ENCODE measurements at places on chromosomes 16 and 17.

- no peak for DNase-seq
Observed at GRCh38 chr16:60001523-60001922, 1267.4 kb upstream of the GOT2 start.

DNA sequence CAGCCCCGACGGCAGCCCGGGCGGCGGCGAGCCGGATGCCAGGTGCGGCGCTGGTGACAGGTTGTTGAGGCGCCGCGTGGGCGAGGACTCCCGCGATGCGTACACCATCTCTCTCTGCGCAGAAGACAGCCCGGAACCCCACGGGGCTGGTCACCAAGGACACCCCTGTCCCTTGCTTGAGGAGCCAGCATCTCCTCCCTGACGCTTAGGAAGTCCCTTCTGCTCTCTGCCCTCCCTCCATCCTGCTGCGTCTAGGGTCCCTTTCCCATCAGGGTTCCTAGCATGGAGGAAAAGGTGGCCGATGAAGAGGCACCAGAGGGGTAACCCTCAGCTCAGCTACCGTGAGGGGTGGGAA is 43.6 kb downstream of the SRCIN1 start:
- no peak for DNase-seq

DNA sequence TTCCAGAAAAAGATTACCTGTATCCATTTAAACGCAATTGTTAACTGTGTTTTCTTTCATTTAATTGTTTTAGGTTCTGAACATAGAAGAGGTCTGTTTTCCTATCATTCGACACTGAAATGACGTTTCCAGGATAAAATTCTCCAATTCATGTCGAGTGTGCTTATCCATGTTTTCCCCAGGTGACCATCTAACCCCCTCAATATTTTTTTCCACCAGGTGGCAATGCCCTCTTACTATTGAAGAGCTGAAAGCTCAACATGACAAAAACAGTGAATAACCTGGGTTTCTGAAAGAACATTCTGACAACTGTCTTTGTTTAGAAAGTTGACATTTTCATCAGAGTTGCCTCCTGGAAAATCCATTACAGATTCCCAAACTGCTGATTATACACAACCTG is 948.7 kb downstream of the KCNJ2 start:
- no peak for DNase-seq

GRCh38 chr16:31460582-31461002 is 1.3 kb downstream of the ARMC5 start:
- no peak for DNase-seq

DNA sequence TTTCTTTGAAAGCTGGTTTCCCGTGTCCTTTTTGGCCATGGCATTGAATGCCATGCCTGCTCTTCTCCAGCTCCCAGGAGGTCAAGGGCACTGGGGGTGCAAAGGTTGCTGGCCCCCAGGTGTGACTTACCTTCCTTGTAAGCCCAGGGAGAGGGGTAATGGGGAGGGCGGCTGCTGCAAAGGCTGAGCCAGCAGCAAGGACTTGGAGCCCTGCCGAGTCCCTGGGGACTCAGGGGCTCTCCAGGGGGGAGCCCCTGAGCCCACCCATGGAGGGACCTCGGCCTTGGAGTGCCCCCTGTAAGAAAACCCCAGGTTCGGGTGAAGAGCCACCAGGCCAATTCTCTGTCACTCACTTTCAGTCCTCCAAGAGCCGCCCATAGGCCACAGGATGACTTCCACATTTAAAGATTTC is 5.9 kb upstream of the CCL22 start:
- DNase-seq, result no peak

- no peak for DNase-seq
Observed at GRCh38 chr16:10610499-10611184, 30.2 kb upstream of the EMP2 start.

DNA sequence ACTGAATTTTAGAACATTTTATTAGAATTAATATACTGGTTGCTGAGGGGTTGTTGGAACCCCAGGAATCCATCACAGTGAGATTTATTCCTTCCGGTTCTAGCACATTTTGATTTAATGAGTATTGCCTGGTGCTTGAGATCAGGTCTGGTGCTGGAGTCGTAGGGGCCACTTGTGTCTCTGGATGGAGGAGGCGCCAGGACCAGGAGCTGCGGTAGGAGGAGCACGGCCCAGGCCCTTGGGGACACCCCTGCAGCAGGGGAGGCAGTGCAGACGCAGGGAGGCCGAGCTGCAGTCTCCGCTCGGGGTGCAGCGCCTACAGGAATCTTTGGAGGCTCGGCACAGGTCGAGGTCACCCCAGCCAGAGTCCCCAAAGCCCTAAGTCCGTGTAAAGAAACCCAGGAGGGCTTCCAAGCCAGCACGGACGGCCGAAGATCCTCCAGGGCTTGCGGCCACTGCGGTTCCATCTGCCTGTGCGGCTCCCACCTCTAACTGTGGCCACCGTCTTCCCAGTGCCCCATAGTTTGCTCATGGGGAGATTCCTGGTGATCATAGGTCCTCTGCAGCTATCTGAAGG is 66.2 kb upstream of the CREBBP start:
- DNase-seq, result no peak

- DNase-seq, result no peak
Observed at GRCh38 chr17:49656247-49656646, 21.6 kb downstream of the SPOP start.

GRCh38 chr16:68236137-68236825 is 354 bp upstream of the ESRP2 start:
- DNase-seq, result no peak

GRCh38 chr17:50256826-50257618 is 17.2 kb upstream of the TMEM92 start:
- DNase-seq, result no peak

DNA sequence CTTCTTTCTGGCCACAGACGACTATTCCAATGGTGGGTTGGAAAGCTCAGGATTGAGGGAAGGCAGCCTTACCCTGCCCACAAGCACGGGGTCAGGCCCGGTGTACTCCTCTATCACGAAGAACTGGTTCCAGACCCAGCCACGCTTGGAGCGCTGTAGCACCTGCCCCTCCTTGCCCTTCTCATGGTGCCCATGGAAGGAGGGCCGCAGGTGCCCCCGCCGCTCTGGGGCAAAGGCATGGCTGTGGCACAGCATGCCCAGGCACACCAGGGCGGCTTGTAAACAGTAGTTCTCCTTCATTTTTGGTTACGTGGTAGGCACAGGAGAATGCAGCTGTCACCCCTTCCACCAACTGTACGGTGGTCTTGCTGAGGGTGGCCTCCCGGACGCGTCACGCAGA is 117.3 kb downstream of the CDH11 start:
- DNase-seq, result no peak

DNA sequence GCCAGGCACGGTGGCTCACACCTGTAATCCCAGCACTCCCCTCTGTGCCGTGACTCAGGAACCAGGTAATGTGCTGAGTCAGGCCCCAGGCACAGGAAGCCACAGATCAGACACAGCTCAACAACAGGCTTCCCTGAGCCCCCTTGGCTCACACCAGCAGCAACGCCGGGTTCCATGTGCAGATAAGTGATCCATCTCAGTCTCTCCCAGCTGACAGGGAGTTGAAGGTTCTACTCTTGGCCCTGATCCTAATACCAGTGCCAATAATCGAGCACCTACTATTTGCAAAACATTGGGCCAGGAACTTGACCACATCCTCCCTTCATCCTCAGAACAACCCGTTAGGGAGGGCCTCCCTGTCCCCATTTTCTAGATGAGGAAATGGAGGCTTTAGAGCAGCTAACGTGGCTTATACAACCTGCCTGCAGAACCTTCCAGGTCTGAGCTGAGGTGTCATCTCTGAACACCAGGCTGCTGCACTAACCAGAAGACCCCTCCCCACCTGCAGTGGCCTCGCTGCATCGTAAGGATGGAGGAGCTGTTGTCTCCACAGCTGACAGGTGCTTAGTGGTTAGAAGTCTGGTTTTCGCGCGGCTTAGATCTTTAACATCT is 64.8 kb upstream of the AMZ2 start:
- DNase-seq, result no peak

- DNase-seq, result no peak
Observed at GRCh38 chr16:48182979-48183537, 27.3 kb upstream of the ABCC12 start.

DNA sequence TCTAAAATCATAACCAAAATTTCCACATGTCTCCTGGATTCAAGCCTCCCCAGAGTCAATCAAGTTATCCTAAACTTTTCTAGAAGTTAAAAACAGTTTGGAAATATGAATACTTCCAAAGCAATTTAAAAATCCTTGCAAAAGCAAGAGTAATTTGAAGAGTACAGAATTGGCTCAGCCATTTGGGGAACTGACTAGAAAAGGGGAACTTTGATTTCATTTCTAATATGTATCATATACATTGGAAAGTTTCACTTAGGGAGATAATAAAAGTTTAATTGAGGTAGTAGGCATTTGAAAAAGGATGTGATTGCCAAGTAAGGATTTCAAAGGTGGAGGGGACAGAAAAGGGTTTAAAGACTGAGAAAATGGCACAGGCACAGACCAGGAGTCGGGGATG is 9.0 kb upstream of the SLFN12L start:
- no peak for DNase-seq

DNA sequence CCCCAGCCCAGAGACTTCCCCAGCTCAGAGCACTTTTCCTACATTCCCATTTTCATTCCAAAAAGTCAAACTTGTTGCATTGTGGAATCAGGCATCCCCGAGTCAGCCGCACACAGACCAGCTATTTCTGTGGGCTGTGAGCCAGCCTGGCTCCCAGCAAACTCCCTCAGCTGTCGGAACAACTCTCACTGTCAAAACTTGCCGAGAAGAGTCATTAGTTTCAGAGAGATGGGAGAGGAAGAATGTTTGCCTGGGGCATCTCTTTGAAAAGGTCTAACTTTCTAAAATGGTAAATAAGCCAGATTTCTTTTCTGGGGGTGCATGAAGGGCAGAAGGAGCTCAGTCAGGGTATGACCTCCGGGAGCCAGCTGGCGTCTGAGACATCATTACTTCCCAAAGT is 280.0 kb downstream of the TMEM114 start:
- no peak for DNase-seq

GRCh38 chr16:77297996-77298395 is 98.8 kb downstream of the SYCE1L start:
- no peak for DNase-seq

DNA sequence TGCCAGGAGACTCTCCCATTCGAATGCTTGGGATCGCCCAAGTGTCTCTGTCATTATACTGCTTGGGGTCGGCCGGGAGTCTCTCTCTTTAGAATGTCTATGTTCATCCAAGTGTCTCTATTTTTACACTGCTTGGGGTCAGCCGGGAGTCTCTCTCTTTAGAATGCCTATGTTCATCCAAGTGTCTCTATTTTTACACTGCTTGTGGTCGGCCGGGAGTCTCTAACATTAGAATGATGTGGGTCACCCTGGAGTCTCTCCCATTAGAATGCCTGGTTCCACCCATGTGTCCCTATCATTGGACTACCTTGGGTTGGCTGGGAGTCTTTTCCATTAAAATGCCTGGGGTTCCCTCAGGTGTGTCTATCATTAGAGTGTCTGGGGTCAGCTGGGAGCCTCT is 2230.4 kb downstream of the TP53TG3F start:
- peak; percentile 6 for DNase-seq

DNA sequence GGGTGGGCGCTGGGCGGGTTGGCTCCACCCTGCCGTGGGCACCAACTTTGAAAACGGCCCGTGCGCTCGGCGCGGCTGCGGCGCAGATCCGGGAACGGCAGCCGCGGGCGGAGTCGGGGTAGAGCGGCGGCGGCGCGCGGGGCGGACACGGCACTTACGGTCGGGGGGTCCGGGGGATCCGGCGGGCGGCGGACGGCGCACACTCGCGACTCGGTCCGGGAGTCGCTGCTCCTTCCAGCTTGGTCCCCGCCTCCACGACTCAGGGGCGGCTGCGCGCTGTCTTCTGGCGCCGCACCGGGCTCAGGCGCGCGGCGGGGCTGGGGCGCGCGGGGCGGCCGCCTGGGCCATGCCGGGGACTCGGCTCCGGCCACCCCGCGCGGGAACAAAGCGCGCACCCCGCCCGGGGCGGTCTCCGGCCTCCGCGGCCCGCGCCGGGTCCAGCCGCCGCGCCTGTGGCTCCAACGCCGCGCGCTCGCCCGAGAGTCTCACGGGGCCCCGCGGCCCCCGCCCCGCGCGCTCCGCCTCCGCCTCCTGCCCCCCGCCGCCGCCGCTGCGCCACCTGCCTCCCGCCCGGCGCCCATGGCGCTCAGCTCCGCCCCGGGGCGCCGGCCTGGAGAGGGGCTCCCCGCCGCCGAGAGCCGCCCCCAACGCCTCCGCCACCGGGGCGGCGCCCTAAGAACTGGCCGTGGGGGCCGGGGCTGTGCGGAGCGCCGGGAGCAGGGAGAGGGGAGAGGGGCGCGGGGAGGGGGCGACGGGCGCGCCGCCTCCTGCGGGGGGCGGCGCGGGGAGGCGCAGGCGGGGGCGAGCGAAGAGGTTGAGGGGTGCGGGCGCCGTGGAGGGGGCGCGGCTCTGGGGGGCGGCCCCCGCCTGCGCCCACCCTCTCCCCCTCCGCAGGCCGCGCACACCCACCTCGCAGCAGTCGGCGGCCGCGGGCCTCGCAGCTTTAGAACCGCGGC is 35.9 kb downstream of the CBFA2T3 start:
- DNase-seq, result no peak

GRCh38 chr17:40791787-40792436 is 7.8 kb downstream of the KRT28 start:
- no peak for DNase-seq

GRCh38 chr17:19359151-19359550 is 3.4 kb downstream of the B9D1 start:
- DNase-seq, result peak; percentile 13

- no peak for DNase-seq
Observed at GRCh38 chr16:681746-682427, 1.7 kb downstream of the STUB1 start.

- no peak for DNase-seq
Observed at GRCh38 chr17:44061446-44061845, 5.0 kb downstream of the LSM12 start.

GRCh38 chr17:1493291-1493980 is 950 bp upstream of the MYO1C start:
- no peak for DNase-seq

- DNase-seq, result no peak
Observed at GRCh38 chr16:708019-708418, 2.4 kb upstream of the FBXL16 start.

- DNase-seq, result peak; percentile 92
Observed at GRCh38 chr16:67641779-67642708, 2.9 kb upstream of the CARMIL2 start.

DNA sequence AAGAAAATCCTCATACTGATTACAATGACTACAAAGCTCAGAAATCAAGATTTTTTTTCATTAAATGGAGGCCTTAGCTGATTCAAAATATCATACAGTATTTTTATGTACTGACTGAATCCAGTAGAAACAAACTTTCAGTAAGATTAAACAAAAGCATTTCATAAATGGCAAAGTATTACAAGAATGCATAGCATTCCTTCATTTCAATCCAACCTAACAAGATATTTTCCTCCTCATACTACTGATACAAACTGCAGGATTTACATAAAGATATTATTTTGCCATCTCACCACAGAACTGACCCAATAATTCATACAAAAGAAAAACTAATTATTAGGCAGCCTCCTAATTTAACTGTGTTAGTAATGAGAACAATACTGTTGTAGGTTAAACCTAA is 6.2 kb upstream of the KANSL1 start:
- DNase-seq, result no peak

Data from tibial artery (tissue), 4 donors.